ENCODE measurements at places on chromosomes 12 and 14. TPM values are rescaled to one million over a fixed set of nuclear protein-coding genes. Genes with fewer than 3 reads are reported as not detected.

Gene DLGAP5
- 97.9 TPM for total RNA-seq

- no peak overlapping the region for H3K27ac ChIP-seq
- peaks cover 4% of the 10 kb centered on the region for H3K4me1 ChIP-seq
- peaks cover 29% of the 10 kb centered on the region for H3K36me3 ChIP-seq
- H3K27me3 ChIP-seq: no peaks in the 10 kb centered on the region
- no peak overlapping the region for H3K4me3 ChIP-seq
- DNase-seq: no peak
Observed at GRCh38 chr12:94193168-94193567, 44.8 kb downstream of the PLXNC1 start.

Gene P2RX2
- not detected for total RNA-seq

DNA sequence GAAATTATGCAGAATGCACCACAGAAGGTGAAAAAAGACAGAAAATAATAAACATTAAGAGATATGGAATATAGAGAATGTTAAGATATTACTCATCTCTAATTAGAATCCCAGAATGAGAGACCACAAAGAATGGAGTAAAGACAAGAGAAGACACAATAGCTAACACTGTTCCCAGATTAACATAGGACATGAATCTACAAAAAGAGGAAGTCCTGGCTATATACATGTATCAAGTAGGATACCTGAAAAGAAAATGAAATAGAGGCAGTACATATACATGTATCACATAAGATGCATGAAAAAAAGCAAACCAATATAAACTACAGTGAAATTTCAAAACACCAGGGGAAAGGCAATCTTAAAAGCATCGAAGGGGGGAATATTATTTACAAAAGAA, 5.6 kb upstream of the EPS8 start:
- H3K27me3 ChIP-seq: peaks cover 16% of the 10 kb centered on the region
- no peak for DNase-seq
- peaks cover 4% of the 10 kb centered on the region for H3K4me1 ChIP-seq
- no peaks in the 10 kb centered on the region for H3K36me3 ChIP-seq

Gene SLC17A8
- not detected for total RNA-seq

GRCh38 chr14:101025131-101025530, 121.6 kb upstream of the RTL1 start:
- no peaks in the 10 kb centered on the region for H3K4me1 ChIP-seq
- peaks cover 12% of the 10 kb centered on the region for H3K27me3 ChIP-seq
- H3K4me3 ChIP-seq: no peak overlapping the region

- peaks cover 54% of the 10 kb centered on the region for H3K4me1 ChIP-seq
- H3K36me3 ChIP-seq: peaks cover 60% of the 10 kb centered on the region
- peak overlapping the region; percentile 64 for H3K27ac ChIP-seq
- no peaks in the 10 kb centered on the region for H3K27me3 ChIP-seq
Observed at GRCh38 chr14:24139272-24139934, 2.0 kb downstream of the EMC9 start.

- H3K36me3 ChIP-seq: no peaks in the 10 kb centered on the region
- DNase-seq: no peak
- no peak overlapping the region for H3K27ac ChIP-seq
- H3K27me3 ChIP-seq: no peaks in the 10 kb centered on the region
Observed at GRCh38 chr12:87439990-87440827, 589.0 kb downstream of the C12orf50 start.

GRCh38 chr14:104521816-104522745, 57.5 kb upstream of the C14orf180 start:
- no peak overlapping the region for H3K4me3 ChIP-seq
- peaks cover 3% of the 10 kb centered on the region for H3K27me3 ChIP-seq
- no peaks in the 10 kb centered on the region for H3K4me1 ChIP-seq
- no peak for DNase-seq
- no peaks in the 10 kb centered on the region for H3K36me3 ChIP-seq

Gene TAS2R42
- total RNA-seq: not detected

GRCh38 chr12:69471667-69472385, 1.6 kb downstream of the FRS2 start:
- H3K27ac ChIP-seq: no peak overlapping the region
- H3K4me1 ChIP-seq: peaks cover 48% of the 10 kb centered on the region
- H3K27me3 ChIP-seq: no peaks in the 10 kb centered on the region
- H3K4me3 ChIP-seq: peak overlapping the region; percentile 33
- peaks cover 2% of the 10 kb centered on the region for H3K36me3 ChIP-seq
- no peak for DNase-seq

GRCh38 chr14:101504096-101504948, 57.0 kb upstream of the DIO3 start:
- no peaks in the 10 kb centered on the region for H3K36me3 ChIP-seq
- no peak for DNase-seq
- H3K4me1 ChIP-seq: no peaks in the 10 kb centered on the region
- peaks cover 7% of the 10 kb centered on the region for H3K27me3 ChIP-seq
- H3K27ac ChIP-seq: no peak overlapping the region

GRCh38 chr12:41288142-41288811, 100.2 kb downstream of the PDZRN4 start:
- DNase-seq: no peak
- H3K27me3 ChIP-seq: no peaks in the 10 kb centered on the region
- H3K4me1 ChIP-seq: no peaks in the 10 kb centered on the region
- H3K36me3 ChIP-seq: no peaks in the 10 kb centered on the region

DNA sequence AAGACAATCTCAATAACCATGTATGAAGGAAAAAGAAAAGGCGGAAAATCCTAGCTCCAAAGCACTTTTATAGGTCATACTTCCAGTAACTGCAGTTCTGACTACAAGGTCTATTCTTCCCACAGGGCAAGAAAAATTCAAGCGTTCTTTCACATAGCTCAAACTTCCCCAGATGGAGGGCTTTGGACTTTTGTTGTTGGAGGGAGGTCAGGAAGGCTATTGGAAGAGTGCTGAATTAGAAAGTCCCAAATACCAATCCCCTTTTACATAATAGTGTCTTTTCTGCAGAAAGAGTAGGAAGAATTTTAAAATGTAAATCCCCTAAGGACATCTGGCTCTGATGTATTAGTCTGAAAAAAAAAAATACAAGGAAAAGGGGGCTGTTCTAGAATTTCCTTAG, 309.4 kb downstream of the MDGA2 start:
- no peaks in the 10 kb centered on the region for H3K36me3 ChIP-seq
- H3K27me3 ChIP-seq: no peaks in the 10 kb centered on the region
- H3K4me1 ChIP-seq: no peaks in the 10 kb centered on the region
- H3K4me3 ChIP-seq: no peak overlapping the region

GRCh38 chr12:76444408-76444984, 96.3 kb upstream of the BBS10 start:
- H3K27ac ChIP-seq: no peak overlapping the region
- no peak for DNase-seq
- peaks cover 37% of the 10 kb centered on the region for H3K4me1 ChIP-seq
- H3K4me3 ChIP-seq: no peak overlapping the region
- no peaks in the 10 kb centered on the region for H3K27me3 ChIP-seq

Gene TSPAN11
- not detected for total RNA-seq

DNA sequence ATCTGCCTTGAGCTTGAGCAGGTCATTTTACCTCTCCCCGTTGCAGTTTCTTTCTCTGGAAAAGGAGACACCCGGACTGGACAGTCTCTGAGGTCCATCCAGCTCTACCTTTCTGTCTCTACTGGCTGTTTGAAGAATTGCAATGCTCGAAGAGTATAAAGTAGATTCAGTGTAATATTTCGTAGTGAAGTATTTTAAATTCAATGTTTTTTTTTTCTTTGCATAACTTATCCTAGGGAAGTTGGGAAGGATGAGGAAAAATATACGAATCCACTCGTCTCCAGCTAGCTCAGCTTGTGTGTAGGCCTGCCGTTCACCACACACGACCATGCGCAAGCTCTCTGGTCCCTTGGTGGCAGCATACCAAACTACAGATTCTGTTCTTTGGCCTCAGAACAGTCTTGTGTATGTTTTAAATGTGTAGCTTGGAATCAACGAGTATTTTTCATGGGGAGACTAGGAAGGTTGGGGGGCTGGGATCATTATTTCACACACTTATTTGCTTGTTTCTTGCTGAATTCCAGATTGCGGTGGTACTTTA, 307.9 kb downstream of the CACNA1C start:
- H3K4me1 ChIP-seq: peaks cover 19% of the 10 kb centered on the region
- no peak overlapping the region for H3K4me3 ChIP-seq
- no peak for DNase-seq
- H3K27ac ChIP-seq: no peak overlapping the region
- H3K27me3 ChIP-seq: peaks cover 18% of the 10 kb centered on the region

- H3K4me1 ChIP-seq: peaks cover 27% of the 10 kb centered on the region
- H3K4me3 ChIP-seq: no peak overlapping the region
- no peaks in the 10 kb centered on the region for H3K27me3 ChIP-seq
- H3K27ac ChIP-seq: peak overlapping the region; percentile 10
Observed at GRCh38 chr12:91774434-91774921, 371.2 kb downstream of the BTG1 start.

Gene RAPGEF3
- total RNA-seq: 2.1 TPM

- H3K36me3 ChIP-seq: peaks cover 22% of the 10 kb centered on the region
Observed at GRCh38 chr14:30596935-30597334, 25.2 kb upstream of the SCFD1 start.

Gene SDSL
- total RNA-seq: not detected

DNA sequence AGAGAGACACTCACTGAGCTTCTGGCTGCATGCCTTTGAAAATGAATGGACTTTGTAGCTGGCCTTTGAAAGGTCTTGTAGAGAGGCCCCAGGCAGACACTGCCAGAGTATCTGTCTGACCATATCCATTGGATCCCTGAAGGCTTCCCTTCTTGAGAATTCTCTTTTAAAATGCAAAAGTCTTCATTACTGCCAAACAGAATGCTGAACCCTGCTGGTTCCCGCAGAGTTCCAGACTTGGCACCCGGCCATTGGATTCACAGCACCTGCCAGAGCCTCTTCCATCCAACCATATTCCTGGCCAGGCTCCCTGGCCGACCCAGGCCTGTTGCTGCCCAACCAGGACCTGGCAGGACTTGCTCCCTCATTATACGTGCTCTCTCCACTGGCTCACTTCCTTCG, 182.5 kb downstream of the GXYLT1 start:
- no peak for DNase-seq
- H3K27ac ChIP-seq: no peak overlapping the region
- H3K27me3 ChIP-seq: peaks cover 1% of the 10 kb centered on the region
- no peaks in the 10 kb centered on the region for H3K36me3 ChIP-seq

DNA sequence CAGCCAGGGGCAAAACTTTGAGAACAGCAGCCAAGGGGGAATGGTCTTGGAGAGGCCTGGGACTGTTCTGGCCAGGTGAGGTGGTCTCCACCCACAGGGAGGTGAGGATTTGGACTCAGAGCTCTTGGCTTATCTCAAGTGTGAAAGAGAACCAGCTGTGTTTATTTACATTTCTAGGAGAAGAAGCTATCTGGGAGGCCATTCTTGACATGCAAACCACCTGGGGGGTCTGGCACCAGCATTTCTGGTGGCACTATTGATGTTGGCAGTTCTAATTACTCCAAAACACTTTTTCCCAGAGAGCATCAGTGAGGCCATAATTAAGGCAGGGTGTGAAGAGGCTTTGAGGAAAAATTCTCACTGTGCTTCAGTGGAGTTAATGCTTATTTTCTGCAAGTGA, 95.1 kb downstream of the CAND1 start:
- DNase-seq: no peak
- no peaks in the 10 kb centered on the region for H3K4me1 ChIP-seq
- no peak overlapping the region for H3K27ac ChIP-seq
- H3K27me3 ChIP-seq: no peaks in the 10 kb centered on the region

Gene BMP4
- total RNA-seq: not detected

Gene EFCAB11
- 10.6 TPM for total RNA-seq

DNA sequence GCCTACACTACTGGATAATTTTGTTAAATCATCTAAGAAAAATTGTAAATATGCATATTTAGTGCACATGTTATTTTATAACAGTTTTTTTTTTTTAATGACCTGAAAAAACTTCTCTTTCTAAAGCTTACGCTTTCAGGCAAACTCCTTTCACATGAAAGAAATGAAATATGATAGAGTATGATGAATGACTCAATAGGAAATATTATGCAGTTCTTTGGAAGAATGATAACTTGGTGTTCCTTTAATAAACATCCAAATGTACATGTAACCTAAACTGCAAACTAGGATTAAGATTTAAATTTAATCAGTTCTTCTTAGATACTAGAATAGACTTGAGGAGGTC, 136.6 kb downstream of the FGD4 start:
- peaks cover 12% of the 10 kb centered on the region for H3K4me1 ChIP-seq
- no peak overlapping the region for H3K27ac ChIP-seq
- no peak overlapping the region for H3K4me3 ChIP-seq
- H3K27me3 ChIP-seq: peaks cover 10% of the 10 kb centered on the region
- DNase-seq: no peak

DNA sequence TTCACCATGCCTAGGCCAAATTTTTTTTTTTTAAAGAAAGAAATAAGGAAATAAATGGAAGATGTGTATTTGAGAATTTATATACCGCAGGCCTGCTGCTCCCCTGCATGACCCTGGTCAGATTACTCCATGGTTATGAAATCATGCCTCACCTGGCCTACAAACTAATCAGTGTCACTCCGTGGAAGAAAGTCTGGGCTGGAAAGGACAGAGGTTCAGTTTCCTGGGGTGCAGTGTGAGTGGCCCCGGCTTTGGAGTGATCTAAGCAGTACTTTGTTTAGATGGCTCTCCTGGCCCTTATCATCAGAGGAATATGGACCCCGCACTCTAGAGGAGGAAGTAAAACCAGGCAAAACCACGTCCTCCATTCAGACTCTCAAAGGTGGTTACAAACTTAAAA, 9.6 kb downstream of the APOBEC1 start:
- peaks cover 3% of the 10 kb centered on the region for H3K27me3 ChIP-seq
- H3K4me3 ChIP-seq: no peak overlapping the region
- H3K4me1 ChIP-seq: no peaks in the 10 kb centered on the region
- H3K27ac ChIP-seq: no peak overlapping the region
- DNase-seq: no peak

- no peak overlapping the region for H3K27ac ChIP-seq
- H3K27me3 ChIP-seq: no peaks in the 10 kb centered on the region
- H3K36me3 ChIP-seq: no peaks in the 10 kb centered on the region
- H3K4me1 ChIP-seq: no peaks in the 10 kb centered on the region
- H3K4me3 ChIP-seq: no peak overlapping the region
Observed at GRCh38 chr12:79402606-79403005, 288.2 kb downstream of the PAWR start.

DNA sequence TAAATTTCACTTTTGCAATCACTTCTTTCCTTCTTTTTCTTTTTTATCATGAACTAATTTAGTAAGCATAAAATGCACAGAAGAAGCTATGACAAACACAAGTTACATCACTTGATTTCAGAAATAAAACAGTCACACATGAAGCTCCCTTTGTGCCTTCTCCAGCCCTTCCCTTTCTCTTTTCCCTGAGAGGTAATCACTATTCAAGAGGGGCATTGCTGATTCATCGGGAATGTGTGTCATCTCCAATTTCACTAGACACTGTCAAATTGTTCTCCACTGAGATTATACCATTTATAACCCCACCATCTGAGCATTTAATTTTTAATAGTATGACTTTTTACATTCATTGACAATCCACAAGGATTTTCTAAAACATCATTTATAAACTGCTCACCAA, 91.6 kb upstream of the PTPRQ start:
- H3K27me3 ChIP-seq: no peaks in the 10 kb centered on the region
- H3K4me1 ChIP-seq: no peaks in the 10 kb centered on the region
- no peak for DNase-seq
- no peaks in the 10 kb centered on the region for H3K36me3 ChIP-seq
- H3K4me3 ChIP-seq: no peak overlapping the region

Gene KCNC2
- not detected for total RNA-seq

DNA sequence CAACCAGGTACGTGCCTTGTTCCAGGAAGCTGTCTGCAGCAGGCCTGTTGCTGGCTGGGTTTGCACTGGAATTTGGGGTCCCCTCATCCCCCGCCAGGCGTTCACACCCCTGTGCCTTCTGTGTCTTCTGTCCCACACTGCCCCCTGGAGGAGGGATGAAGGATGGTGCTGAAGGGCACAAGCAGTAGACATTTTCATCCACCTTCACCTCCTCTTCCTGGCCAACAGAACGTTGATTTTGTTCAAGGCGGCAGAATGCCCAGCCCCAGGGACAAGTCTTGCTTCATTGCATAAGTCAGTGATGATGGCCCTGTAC, 122.1 kb downstream of the CALM1 start:
- no peak overlapping the region for H3K27ac ChIP-seq
- H3K4me1 ChIP-seq: no peaks in the 10 kb centered on the region
- H3K27me3 ChIP-seq: no peaks in the 10 kb centered on the region
- no peaks in the 10 kb centered on the region for H3K36me3 ChIP-seq
